Keratinocyte (primary cell): ENCODE measurements at places on chromosomes 16 and 17. TPM values are rescaled to one million over a fixed set of nuclear protein-coding genes. Genes with fewer than 3 reads are reported as not detected.

NQO1 gene
- 92.6 to 166 TPM (median 149 TPM) in 3 replicates for polyA plus RNA-seq

GRCh38 chr17:900336-900934, 79.1 kb downstream of the NXN start:
- DNase-seq = no peak

PRR35 gene
- not detected in 3 replicates for polyA plus RNA-seq

ARHGDIG gene
- 0.14 to 0.17 TPM in 2 of 3 replicates, not detected in the other for polyA plus RNA-seq

DNA sequence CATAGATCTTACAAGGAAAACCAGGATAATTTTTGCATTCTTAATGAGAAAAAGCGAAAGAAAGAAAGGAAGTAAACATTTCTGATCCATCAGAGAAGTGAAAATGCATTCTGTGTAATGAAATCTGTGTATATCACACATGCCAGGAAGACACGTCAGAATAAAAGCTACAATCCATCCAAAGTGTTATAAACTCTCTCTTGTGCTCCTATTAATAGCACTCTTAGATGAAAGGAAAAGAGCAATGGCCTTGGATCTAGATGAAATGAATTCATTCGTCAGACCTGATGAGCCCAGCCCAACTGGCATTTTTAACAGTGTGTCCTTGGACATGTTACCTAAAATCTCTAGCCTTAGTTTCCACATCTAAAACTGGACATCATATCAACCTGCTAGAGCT, 885.5 kb downstream of the CDH11 start:
- no peak for DNase-seq
